Aorta (tissue), 5 donors: ENCODE measurements at places on chromosomes 6 and 20. TPM values are rescaled to one million over a fixed set of nuclear protein-coding genes. Genes with fewer than 3 reads are reported as not detected.

Gene RSPH9
- 0.54 TPM for polyA plus RNA-seq

Gene MGME1
- polyA plus RNA-seq: 13.4 TPM

Gene STMN3
- 11.3 TPM for polyA plus RNA-seq

Gene C20orf144
- polyA plus RNA-seq: not detected

Gene NKX2-2
- not detected for polyA plus RNA-seq

Gene CST7
- 3.9 TPM for polyA plus RNA-seq

Gene RHAG
- not detected for polyA plus RNA-seq

Gene CALHM4
- not detected for polyA plus RNA-seq

Gene CDSN
- not detected for polyA plus RNA-seq

Gene KCNQ2
- polyA plus RNA-seq: not detected

Gene LY6G6F
- polyA plus RNA-seq: not detected

Gene AKAP7
- polyA plus RNA-seq: 9.1 TPM

Gene DAAM2
- polyA plus RNA-seq: 30.4 TPM

Gene TSHZ2
- 0.08 TPM for polyA plus RNA-seq

Gene C6orf141
- not detected for polyA plus RNA-seq

Gene BPI
- polyA plus RNA-seq: not detected

Gene PRDM13
- polyA plus RNA-seq: not detected
